NT2/D1 (cell line): ENCODE measurements at places on chromosomes 5 and 9.

GRCh38 chr5:163586531-163586956, 81.1 kb downstream of the MAT2B start:
- no peak for DNase-seq

DNA sequence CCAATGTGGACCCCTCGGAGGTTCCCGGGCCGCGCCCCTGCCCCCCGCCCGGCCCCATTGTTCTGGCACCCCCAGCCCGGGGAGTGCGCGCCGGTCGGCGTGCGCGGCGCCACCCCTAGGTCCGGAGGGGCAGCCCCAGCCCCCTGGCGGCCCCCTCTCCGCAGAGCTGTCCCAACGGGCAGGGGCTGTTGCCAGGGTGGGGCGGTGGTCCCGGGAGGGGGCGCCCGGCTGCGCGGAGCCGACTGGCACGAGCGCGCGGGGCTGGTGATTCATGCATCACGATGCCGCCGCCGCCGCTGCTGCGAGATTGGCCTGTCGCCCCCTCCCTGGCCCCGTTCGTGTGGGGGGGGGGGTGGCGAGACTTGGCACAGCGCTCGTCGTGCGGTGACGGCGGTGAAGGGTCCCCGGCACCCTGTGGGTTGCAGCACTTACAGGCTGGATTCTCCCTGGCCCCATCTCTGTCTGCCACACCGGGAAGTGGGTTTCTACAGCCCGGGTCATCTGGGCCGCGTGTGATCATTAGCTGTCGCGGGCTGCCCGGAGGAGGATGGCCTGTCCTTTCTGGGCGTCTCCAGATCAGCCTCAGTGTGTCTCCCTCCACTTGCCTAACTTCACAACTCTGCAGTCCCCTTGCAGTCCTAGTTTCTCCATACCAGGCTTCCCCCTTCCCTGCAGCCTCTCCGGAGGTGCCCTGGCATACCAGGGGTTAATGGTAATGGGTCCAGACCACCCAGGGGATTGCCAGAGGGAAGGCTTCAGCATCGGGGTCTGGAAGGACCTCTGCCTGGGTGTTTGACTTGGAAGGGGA, 858 bp downstream of the NCS1 start:
- no peak for DNase-seq

DNA sequence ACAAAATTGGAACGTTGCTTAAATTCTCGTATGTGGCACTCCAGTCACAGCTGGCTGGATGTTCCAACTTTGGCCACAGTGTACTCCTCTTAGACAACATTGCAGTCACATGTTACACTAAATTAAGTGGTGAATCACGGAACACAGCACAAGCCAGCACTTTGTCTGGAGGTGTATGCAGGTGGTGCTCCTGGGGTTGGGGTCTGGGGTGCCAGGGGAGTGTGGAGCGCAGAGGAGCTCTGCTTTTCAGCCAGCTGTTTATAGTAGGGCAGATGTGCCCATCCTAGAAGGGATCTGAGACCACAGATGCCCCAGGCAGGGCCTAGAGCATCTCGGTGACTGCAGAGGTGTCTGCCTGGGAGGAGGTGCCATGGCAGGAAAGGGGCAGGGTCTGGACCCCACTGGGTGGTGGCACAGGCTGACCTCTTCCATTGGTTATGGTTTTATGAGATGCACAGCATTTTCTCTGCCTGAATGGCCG, 82.6 kb downstream of the WNK2 start:
- DNase-seq: no peak

DNA sequence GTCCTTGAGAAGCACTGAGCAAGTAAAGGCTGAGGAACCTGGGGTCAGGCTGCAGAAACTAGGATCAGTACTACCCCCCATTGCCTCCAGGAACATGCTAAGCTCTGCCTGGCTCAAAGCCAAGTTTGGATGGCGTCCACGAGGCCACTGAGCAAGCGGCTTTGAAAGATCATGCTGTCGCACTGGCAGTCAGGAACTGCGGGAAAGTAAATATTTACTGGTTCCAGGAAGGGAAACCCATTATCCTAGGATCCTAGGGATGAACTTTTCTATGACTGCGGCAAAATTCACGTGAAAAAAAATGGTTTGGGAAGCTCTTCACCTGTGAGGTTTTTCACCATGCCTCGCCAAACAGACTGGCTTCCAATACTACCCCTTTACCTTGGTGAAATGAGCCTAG, 75.3 kb upstream of the PJA2 start:
- DNase-seq: no peak

DNA sequence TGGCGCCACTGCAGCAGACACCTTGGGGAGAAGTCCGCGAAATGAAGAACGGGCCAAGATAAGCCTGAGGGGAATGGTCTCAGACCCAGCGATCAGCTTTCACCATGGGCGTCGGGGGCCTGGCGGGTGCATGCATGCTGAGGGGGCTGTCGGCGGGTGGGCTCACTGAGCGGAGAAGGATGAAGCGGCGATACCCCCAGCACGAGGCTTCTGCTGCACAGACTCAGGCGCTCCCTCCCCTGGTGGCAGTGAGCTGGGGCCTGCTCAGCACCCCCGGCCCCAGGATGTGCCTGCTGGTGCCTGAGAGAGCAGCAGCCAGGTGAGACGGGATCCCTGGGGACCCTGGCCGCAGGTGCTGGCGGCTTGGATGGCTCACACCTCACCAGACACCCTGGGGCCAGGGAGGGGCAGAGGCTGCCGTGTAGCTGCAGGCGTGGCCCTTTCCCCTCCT, 31.2 kb downstream of the CEP72 start:
- DNase-seq: no peak
